ENCODE measurements at places on chromosomes 12 and 14.
A peak's percentile ranks its signal among the peaks of the same experiment; 100 is the strongest.

DNA sequence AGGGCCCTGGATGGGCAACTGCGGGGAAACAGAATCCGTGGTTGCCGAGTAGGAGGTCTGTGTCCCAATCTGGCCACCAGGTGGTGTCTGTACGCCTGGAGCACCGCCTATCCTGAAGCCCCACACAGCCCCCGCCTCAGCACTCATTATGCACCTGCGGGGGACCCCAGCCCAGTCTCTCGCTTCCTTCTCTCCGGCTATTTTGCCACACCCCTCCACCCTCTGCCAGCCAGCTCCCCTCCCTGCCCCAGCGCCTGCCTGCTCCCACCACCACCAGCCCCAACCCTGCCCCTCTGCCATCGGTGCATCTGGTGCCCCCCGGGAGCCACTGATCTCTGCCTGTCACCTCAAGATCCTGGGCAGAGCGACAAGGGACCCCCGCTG, 2.2 kb upstream of the NXPH4 start:
- peak; percentile 44 for DNase-seq

DNA sequence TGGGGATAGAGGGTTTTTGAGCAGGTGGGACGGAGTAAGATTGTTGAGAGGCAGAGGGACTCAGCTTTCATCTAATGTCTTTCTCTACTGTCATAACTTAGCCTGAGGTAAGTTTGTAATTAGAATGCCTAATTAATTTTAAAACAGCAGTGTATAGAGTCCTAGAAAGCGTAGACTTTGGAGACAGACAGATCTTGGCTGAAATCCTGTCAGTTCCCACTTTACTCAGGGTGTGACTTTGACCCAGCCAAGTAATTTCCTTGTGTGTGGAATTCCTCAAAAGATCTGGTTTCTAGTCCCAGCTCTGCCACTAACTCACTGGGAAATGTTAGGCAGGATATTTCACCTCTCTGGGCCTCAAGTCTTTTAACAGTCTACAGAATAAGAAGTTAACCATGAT, 74.3 kb downstream of the SLC25A21 start:
- DNase-seq, result no peak

DNA sequence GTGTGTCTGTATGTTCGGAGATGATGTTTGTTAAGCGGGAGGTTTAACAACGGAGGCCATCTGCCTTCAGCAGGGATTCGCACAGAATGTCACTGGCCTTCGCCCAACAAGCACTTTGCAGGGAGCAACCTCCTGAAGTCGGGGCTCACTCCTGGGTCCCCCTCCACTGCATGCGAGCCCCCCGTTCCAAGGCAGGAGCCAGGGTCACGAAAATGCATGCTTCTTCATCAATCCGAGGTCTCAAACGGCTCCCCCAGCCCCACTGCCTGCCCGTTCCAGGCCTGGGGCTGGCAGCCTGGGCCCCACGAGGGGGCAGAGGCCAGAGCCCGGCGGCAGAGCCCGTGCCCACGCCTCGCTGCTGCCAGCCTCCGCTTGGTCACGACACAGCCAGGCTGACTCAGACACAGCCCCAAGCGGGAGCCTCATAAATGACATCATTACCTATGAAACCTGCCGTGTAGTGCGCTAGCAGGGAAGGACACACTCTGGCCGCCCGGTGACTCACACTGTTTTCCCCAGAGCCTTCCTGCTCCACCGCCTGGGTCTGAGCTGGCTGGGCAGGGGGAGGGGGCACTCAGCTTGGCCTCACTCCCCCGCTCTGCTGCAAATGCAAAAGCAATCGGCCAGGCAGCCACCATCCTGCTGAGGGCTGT, 169.5 kb upstream of the RTL1 start:
- DNase-seq, result no peak

GRCh38 chr12:67761566-67761965, 113.0 kb downstream of the DYRK2 start:
- DNase-seq, result no peak

GRCh38 chr14:38074081-38074480, 133.6 kb upstream of the SSTR1 start:
- DNase-seq, result no peak

DNA sequence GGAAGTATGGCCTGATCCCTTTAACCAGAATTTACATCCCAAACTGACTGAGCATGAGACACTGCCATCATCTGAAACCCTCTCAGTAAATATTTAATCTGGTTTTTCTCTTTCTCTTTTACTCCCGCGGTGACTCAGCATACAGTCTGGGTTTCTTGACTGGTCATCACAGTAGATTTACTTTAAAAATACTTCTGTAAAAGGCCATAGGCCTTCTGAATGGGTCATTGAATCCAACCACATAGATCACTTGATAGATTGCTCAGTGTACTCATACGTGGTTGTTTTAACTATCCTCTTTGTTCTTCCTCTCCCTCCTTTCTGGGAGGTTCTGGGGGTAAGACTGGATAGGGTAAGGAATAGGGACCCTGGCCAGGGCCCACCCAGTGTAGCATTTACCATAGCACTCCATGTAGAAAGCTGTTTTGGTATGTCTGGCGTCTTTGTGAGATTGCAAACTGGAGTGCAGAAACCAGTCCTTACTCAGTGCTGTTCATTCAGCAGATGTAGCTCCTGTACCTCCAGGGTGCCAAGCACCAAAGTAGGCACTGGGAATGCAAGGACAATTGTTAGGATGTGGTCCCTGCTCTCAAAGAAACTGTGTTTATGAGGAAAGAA, 165.7 kb downstream of the SRGAP1 start:
- DNase-seq, result no peak

GRCh38 chr12:109288571-109288970, 20.5 kb downstream of the FOXN4 start:
- DNase-seq, result no peak

DNA sequence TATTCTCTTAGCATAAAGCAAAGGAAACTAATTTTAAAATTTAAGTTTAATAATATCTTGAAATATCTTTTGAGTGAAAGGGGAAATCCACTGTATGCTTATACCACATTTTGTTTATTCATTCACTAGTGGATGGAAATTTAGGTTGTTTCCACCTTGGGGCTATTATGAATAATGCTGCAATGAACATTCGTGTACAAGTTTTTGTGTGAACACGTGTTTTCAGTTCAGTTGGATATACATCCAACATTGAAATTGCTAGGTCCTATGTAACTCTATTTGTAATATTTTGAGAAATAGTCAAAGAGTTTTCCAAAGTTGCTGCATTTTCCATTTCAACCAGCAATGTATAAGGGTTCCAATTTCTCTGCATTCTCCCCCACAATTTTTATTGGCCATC, 83.7 kb upstream of the ETV6 start:
- DNase-seq, result no peak

- DNase-seq, result no peak
These were observed 28.8 kb upstream of the SLC5A8 start for GRCh38 chr12:101238800-101239329.

DNA sequence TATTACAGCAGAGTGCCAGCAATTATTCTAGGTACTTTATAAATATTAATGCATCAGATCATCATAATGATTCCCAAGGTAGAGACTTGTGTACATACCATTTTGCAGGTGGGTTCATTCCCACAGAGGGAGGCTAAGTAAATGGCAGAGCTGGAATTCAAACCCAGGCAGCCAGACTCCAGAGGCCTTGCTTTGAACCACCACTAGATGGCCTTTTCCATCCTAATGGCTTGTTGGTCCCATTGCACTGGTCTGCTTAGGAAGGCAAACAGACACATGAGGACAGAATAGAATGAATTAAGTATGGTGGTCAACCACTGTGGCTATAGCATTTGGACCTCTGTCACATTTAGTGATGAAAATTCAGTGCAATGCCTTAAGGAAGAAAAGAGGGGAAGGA, 158.7 kb downstream of the METTL25 start:
- no peak for DNase-seq

- DNase-seq, result no peak
These were observed 22.9 kb downstream of the CCDC92 start for GRCh38 chr12:123949770-123950165.

DNA sequence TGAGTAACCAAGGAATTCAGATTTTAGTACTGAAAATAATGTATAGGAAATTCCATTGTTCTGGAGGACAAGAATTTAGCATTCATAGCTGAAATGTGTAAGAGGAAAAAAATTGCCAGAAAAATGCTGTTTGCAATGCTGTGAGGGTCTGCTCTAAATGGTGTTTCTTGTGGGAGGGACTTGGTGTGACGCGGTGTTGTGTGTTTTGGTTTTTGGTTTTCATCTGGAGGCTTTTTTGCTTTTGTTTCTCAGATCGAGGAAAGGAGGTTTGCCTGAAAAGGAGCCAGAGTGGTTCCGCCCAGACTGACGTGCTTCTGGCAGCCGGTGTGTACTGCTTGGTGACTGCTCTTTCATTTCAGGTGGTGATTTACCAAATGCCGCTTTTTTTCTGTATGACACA, 211.8 kb upstream of the HMGA2 start:
- no peak for DNase-seq

DNA sequence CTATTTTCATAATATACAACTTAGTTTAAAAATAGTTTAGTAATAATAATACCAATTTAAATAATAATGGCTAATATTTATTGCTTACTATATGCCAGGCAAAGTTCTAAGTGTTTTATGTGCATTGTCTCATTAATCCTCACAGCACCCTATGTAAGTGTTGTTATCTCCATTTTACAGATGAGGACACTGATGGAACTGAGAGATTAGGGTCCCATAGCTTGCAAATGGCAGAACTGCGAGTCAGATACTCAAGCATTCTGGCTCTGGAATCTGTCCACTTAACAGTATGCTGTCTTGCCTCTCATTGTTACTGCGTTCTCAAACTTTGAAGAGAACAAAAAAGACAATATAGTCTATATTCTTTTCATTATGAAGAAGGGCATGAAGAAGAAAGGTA, 19.0 kb downstream of the AP5M1 start:
- no peak for DNase-seq

GRCh38 chr14:70886421-70887206, 20.6 kb upstream of the PCNX1 start:
- no peak for DNase-seq

DNA sequence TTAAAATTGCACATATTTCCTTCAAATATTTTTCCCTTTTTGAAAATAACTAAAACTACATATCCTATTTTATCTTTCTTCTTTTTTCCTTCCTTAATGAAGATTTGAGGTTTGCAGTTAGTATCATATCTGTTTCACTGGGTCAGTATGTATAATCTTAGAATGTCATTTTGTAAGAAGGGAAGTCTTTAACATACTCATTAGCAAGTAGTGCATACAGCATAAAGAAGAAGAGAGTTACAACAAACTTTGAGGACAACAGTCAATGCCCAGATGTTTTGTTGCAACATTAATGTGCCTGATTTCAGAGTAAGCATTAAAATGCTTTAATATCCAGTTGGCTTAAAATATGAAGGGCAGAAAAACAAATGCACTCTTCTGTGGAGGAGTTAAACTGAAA, 176.9 kb upstream of the FBXO33 start:
- no peak for DNase-seq

DNA sequence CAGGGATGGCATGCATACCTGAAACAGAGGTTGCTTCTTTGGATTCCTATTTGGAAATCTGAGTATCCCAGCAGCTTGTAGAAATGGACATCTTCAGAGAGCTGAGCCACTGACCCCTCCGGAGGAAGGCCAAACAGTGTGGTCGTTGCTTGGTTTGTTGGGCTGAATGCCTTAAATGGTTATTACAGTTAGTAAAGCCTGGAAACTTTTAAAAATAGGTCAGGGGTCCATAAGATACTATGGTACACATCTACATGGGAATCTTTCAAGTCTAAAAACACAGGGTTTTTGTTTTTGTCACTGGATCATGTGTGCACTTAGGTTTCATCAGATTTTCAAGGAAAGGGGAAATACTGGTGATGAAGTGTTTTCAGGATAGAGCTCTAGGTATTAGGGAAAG, 7.7 kb downstream of the DYRK2 start:
- DNase-seq, result no peak

DNA sequence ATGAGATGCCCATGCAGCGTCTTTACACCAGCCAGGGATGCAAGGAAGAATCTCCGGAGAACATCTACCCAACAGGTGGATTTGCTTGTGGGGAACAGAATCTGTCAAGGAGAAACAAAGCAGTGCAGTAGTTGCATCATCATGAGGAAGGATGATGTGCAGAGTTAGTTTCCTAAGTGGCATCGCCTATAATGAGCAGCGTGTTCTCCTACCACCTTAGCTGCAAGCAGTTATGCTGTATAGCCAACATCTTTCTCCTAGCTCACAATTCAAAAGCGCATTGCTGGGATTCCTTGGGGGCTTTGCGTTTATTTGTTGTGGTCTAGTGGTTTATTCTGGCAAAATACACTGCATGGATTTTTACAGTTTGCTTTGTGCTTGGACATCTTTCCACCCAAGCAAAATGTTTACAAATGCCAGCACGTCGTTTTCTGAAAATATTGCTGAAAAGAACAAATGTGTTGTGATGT, 233.0 kb downstream of the RGS6 start:
- DNase-seq, result no peak

- DNase-seq, result no peak
These were observed 33.4 kb upstream of the SMOC1 start for GRCh38 chr14:69845787-69846186.

GRCh38 chr14:95428557-95428956, 87.9 kb downstream of the SYNE3 start:
- no peak for DNase-seq

GRCh38 chr14:96011607-96012006, 27.6 kb upstream of the C14orf132 start:
- no peak for DNase-seq

GRCh38 chr12:54585243-54585642, 3.2 kb downstream of the PPP1R1A start:
- no peak for DNase-seq

- DNase-seq, result no peak
These were observed 10.2 kb downstream of the TRMT61A start for GRCh38 chr14:103539056-103539825.

- no peak for DNase-seq
These were observed 397.7 kb upstream of the DDHD1 start for GRCh38 chr14:53550776-53551175.

DNA sequence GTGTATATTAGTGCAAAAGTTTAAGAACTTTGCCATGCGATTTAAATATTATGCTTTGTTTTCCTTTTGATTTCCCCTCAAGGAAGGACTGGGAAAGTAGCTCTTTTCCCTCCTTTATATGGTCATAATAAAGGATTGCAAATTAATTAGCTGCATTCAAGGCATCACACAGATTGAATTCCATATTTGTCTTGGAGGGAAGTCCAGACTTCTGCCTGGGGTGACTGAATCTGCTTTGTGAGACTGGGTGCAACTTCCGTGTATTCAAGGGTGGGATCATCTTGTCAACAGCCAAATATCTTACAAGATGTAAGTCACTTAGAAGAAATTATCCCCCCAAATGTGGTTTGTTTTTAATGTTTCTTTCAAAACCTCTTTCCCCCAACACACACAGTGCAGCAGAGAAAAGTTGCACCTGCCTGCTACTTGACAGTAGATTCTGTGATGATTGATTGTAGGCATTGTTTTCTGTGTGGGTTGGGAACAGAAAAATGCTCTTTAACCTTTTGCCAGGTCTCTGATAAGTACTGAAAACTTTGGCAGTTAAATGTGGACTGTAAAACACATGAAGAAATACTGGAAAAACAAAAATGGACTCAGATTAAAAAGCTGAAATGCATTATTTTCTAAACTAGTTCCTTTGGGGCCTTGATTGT, 28.4 kb downstream of the STK38L start:
- DNase-seq, result no peak

- no peak for DNase-seq
These were observed 33.7 kb downstream of the PARP2 start for GRCh38 chr14:20377171-20377570.

- no peak for DNase-seq
These were observed 130.1 kb upstream of the LHX5 start for GRCh38 chr12:113601656-113602263.

All from CD14-positive monocyte (primary cell).